ENCODE measurements at places on chromosomes 11 and 22.

- no peak for DNase-seq
Measured at GRCh38 chr11:83682611-83682973, 396.4 kb upstream of the CCDC90B start.

GRCh38 chr11:23123753-23124152 is 263.5 kb upstream of the CCDC179 start:
- no peak for DNase-seq

GRCh38 chr11:107331728-107332127 is 125.9 kb downstream of the CWF19L2 start:
- no peak for DNase-seq

- DNase-seq, result no peak
Measured at GRCh38 chr11:117444711-117445658, 117.3 kb downstream of the CEP164 start.

- DNase-seq, result no peak
Measured at GRCh38 chr11:64581057-64581523, 9.9 kb upstream of the SLC22A12 start.

- no peak for DNase-seq
Measured at GRCh38 chr11:101030692-101031091, 98.9 kb downstream of the PGR start.

GRCh38 chr11:118301600-118302195 is 2.8 kb upstream of the CD3E start:
- DNase-seq, result no peak

- DNase-seq, result no peak
Measured at GRCh38 chr11:10639350-10639749, 54.2 kb downstream of the IRAG1 start.

- DNase-seq, result no peak
Measured at GRCh38 chr11:26779074-26779865, 57.4 kb upstream of the SLC5A12 start.

DNA sequence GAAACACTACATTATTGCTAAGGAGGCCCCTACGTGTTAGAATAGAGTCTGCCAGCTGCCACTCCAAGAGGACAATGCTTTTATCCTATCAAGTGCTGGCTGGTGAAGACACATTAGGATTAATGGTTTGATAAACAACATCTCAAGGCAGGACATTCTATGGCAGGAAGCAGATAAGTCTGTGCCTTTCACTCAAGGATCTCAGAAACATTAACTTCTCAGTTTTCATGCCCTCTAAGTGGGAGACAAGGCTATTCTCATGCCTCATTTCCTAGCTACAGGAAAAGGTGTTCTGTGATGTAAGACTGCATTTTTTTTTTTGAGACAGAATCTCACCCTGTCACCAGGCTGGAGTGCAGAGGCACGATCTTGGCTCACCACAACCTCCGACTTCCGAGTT is 23.5 kb upstream of the TIMP3 start:
- DNase-seq, result no peak

GRCh38 chr11:6755303-6755952 is 16.3 kb downstream of the OR2AG2 start:
- DNase-seq, result no peak

DNA sequence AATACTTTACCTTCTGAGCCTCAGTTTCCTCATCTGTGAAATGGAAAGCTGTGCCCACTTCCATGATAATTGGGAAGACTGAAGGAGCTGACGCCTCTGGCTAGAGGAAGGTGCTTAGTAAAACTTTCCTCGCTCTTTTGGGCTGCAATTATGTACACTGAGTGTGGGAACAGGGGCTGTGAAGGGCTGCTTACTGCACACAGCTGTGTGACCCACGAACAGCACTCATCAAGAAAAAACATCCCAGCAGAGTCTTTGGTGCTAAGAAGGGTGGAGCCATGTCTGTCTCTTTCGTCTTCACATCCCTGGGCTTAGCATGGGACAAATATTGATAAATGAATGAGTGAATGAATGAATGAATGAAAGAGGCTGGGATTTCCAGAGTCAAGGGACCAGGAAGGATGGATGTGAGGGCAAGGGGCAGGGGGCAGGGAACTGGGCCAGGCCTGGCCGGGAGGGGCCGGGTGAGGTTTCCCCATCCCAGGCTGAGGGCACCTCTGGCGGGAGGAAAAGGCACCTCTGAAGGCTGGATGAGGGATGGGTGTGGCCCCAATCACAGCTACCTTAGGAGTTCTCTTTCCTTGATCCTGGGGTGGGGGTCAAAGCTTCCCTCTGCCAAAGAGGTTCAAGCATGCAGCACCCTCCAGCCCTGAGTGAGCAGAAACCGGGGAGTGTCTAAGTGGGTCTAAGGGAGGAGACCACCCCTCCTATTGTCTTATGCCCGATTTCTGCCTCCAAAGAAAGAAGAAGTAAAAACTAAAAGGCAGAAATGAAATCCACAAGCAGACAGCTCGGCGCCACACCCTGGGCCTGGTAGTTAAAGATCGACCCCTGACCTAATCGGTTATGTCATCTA is 9.2 kb upstream of the CD5 start:
- no peak for DNase-seq

DNA sequence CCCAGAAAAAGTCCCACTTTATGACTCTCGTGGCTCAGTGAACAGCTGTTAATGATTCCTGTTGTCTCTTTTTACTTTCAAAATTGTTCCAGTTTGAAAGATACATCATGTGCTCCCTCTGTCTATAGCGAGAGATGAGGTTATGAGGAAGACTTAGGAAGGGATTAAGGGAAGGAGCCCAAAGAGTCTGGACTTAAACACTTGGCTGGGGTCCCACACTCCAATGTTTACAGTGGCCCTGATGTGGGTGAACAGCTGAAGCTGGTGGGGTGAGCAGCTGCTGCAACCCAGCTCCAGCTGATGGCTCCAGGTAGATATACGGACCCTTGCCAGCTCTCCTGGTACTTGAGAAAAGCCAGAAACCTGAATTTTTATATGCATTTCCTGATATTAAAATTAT is 84.5 kb upstream of the PLET1 start:
- DNase-seq, result no peak

- DNase-seq, result no peak
Measured at GRCh38 chr22:26197425-26197824, 28.2 kb downstream of the SEZ6L start.

GRCh38 chr22:43409800-43410199 is 2.0 kb upstream of the MPPED1 start:
- DNase-seq, result no peak

DNA sequence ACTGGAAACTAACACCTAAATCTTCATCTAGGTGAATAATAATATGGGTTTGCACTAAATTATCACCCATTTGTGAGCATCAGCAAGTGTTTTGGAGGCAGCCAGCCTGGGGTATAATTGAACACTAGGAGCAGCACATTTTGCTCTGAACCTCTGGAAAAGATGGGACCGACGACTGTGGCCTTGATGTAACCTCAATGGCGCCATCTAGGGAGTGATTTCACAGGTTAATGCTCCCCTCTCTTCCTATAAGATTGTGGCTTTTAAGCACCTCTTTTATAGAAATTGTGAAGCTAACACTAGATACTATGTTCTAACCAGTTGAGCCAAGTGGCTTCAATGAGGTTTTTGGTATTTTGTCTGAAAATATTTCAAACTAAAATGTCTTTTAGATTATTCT is 203.7 kb downstream of the NELL1 start:
- DNase-seq, result no peak

- no peak for DNase-seq
Measured at GRCh38 chr11:8122173-8122764, 41.3 kb downstream of the TUB start.

DNA sequence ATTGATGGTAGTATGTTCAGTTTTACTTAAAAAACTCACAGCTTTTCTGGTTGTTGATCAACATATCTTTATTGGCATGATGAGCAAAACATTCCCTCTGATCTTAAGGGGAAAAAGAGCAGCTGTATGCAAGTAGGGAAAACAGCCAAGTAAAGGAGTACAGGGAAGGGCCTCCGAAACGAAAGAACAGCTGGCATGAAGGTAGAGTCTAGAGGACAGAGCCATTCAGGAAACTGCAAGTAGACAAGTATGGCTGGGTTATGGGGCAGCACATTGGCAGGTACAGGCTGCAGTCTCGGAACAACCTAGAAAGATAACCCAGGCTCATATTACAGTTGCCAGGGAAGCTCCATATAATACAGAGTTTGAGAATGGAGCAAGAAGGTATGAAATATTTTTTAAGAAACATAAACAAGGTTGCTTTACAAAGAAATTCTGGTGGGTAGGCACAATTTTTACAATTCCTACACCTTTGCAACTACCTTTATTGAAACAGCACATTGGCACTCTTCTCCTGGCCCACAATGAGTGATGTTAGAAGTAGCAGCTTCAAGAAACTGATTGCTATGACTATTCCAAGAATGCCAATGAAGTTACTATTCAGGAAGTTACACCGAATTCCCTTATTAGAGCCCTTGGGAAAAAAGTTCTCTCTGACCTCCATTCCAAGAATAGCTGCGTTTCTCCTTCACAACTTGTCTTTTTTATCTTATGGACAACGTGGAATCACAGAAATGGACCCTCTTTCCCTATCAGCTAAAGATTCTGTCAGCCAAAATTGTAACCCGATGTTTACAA is 45.2 kb downstream of the LGR4 start:
- DNase-seq, result no peak

- no peak for DNase-seq
Measured at GRCh38 chr11:55732936-55733335, 40.3 kb upstream of the OR5D13 start.

DNA sequence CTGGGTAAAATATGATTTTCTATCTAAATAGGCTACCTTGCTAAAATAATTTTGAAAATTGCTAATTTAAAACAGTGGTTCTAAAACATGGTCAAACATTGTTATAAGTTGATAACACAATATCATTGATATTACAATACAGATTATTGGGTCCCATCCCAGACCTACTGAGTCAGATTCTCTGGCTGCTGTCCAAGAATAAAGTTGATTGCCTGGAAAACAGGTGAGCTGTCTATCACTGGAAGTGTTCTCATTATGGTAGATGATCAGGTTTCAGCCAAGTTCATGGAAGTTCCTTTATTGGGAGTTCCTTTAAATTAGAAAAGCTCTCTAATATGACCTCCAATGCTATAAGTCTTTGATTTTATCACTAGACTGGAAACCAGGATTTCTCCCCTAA is 52.3 kb downstream of the SC5D start:
- no peak for DNase-seq

DNA sequence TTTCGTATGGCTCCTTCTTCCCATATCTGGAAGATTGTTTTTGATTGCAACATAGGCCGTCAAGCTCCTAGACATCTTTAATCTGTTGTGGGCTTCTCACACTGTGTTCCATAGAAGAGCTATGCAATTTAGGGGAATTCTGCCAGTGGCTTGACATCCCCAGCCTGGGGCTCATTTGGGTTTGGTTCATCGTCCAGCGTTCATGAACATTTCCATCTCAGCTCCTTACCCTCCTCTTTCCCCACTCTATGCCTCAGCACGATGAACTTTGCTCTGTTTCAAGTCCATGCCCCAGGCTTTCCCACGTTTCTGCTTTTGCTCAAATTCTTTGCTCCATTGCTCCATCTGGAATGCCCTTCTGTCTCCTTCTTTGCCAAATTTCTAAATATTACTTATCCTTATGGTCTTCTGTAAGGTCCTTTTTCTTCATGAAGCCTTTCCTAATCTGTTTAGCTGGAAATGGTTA is 26.1 kb upstream of the CLMP start:
- no peak for DNase-seq

DNA sequence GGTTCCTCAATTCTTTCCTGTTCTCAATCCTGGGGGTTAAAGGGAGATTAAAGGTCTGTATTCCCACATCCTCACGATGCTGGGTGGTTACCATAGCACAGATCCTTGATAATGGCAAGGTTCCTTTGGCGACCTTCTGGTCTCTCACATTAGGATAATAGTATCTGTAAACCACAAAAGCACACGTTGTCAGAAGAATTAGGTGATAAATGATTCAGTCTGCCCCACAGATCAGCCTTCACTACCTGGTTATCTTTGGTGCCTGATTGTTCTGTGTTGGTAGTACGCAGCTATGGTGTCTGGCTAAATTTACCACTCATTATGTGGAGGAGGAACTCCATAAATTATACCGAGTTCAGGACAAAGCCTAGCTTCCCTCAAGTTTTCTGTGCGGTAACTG is 78.4 kb downstream of the C2CD3 start:
- DNase-seq, result no peak

GRCh38 chr11:119722281-119722794 is 6.7 kb downstream of the NECTIN1 start:
- DNase-seq, result no peak

GRCh38 chr11:17707830-17708229 is 11.5 kb upstream of the MYOD1 start:
- DNase-seq, result no peak

DNA sequence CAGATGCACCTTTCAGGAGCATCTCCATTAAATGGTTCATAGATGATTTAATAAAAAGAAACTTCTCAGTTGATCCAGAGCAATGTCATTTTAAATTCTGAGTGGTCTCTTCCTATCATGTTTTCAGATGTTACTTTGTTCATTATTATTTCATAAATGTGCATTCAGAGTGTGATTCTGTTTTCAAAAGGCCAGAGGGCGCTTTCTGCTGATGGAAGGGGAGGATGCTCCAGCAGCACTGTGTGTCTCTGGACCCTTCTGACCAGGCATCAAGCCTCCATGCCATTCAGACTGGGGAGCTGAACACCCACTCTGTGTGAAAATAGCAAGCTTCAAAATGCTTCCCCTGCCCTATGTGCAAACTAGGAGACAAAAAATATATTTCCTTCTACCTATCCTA is 23.9 kb upstream of the CRTAM start:
- no peak for DNase-seq

- DNase-seq, result no peak
Measured at GRCh38 chr22:38305471-38306448, 11.5 kb downstream of the CSNK1E start.

DNA sequence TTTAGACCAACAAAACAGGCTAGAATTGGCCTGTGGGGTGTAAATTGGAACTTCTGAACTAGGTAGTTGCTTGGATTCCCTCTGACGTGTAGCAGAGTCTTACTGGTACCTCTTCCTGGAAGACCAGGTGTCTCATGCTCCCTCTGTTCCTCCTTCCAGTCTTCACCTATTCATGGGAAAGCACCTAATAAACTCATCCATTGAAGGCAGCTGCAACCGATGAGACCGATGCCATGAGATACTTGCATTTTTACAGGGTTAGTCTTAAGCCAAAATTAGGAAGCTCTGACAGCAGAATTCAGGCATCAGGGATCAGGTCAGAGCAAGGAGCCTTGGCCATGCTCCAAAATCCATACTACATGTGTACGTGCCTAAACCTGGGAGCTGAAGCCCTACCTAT is 13.2 kb upstream of the HEPHL1 start:
- no peak for DNase-seq

GRCh38 chr11:38460896-38461295 is 1862.9 kb upstream of the RAG2 start:
- DNase-seq, result no peak

DNA sequence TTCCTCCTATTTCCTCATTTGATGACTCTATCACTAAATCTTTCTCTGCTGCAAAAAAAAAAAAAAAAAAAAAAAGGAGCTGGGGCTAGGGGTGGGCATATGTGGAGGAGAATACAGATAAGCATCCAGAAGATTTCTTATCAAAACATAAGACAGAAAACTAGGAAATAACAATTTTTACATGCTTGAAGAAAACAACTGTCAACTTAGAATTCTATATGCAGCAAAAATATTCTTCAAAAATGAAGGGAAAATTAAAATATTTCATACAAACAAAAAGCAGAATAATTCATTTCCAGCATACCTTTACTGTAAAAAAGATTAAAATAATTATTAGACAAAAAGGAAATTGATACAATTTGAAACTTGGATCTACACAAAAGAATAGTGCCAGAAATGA is 38.7 kb downstream of the GDPD4 start:
- no peak for DNase-seq

All from stimulated activated CD8-positive, alpha-beta memory T cell treated with anti-CD3 and anti-CD28 coated beads, Interleukin-7, amount 100 ng/mL, for 1 hour (primary cell).